ENCODE measurements at places on chromosomes 4 and X. TPM values are rescaled to one million over a fixed set of nuclear protein-coding genes. Genes with fewer than 3 reads are reported as not detected.

Gene RTL5
- 0.17 TPM for total RNA-seq

Gene LEF1
- total RNA-seq: 175 TPM

Gene PDLIM3
- 1.5 TPM for total RNA-seq

Gene EVC
- 3.5 TPM for total RNA-seq

Gene CTAG2
- total RNA-seq: not detected

Gene DDX60
- total RNA-seq: 38.4 TPM

Gene PNMA3
- 1.3 TPM for total RNA-seq

DNA sequence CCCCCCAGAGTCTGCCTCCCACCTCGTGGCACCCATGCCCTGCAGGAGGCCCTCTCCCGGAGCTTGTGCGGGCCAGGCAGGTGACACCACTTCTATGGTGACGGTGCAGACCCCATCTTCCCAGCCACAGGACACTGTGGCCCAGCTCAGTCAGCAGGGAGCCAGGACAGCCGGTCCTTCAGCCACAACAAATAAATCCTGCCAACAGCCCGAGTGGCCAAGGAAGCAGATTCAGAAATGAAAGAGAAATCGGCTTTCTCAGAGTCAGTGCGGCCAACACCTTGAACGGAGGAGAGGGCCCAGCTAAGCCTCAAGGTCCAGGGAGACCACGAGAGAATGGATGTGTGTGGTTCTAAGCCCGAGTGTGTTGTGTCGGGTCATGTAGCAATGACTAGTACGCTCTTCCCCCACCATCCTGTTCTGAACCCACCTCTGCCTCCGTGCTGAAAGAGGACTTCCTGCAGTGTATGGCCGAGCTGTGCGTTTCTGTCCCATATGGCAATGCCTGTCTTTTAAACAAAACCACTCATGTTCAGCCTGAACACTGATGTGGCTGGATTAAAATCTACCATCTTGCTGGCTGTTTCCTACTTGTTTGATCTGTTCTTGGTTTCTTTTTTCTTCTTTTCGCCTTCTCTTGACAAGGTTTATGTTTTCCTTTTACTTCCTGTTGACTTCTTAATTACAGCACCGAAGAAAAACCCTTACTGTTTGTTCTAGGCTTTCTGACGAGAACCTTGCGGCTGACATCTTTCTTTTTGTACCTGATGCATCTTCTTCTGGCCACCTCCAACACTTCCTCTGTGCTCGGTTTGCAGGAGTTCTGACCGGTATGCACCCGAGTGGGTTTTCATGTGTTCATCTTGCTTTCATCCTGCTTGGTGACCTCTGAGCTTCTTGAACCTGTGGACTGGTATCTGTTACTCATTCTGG lies 53.1 kb downstream of the GAK start:
- H3K4me1 ChIP-seq: peaks cover 29% of the 10 kb centered on the region
- H3K4me3 ChIP-seq: peak overlapping the region; percentile 81
- H3K27me3 ChIP-seq: no peaks in the 10 kb centered on the region
- H3K36me3 ChIP-seq: peaks cover 13% of the 10 kb centered on the region
- peak overlapping the region; percentile 99 for H3K27ac ChIP-seq

- H3K36me3 ChIP-seq: no peaks in the 10 kb centered on the region
- no peak overlapping the region for H3K4me3 ChIP-seq
- no peak overlapping the region for H3K27ac ChIP-seq
- no peaks in the 10 kb centered on the region for H3K27me3 ChIP-seq
- no peaks in the 10 kb centered on the region for H3K4me1 ChIP-seq
Measured at GRCh38 chr4:61739887-61740286, 539.8 kb downstream of the ADGRL3 start.

DNA sequence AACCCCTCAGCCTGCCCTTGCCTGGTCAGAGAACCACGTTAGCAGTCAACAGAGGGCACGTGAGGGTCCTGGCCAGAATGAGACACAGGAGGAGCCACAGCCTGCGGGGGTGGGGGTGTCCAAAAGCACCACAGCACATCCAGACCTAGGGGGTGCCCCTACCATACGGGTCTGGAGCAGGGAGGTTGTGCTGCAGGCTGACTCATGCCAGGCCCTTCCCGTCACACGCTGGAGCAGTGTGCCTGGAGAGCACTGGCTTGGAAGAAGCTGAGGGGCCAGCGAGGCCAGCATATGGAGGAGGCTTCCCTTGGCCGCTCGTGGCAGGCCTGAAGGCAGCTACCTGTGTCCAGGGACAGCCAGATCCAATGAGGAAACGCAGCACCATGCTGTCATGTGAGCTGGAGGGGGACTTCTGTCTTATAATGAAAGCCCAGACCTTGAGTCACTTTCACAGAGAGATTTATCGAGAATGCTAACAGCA lies 1.5 kb upstream of the IRAK1 start:
- no peak for DNase-seq
- H3K4me3 ChIP-seq: peak overlapping the region; percentile 97
- no peaks in the 10 kb centered on the region for H3K27me3 ChIP-seq
- H3K27ac ChIP-seq: peak overlapping the region; percentile 68
- H3K36me3 ChIP-seq: no peaks in the 10 kb centered on the region
- H3K4me1 ChIP-seq: peaks cover 11% of the 10 kb centered on the region

- H3K36me3 ChIP-seq: no peaks in the 10 kb centered on the region
- no peak overlapping the region for H3K4me3 ChIP-seq
- H3K27me3 ChIP-seq: no peaks in the 10 kb centered on the region
- DNase-seq: no peak
- no peak overlapping the region for H3K27ac ChIP-seq
- no peaks in the 10 kb centered on the region for H3K4me1 ChIP-seq
Measured at GRCh38 chr4:8325291-8325973, 55.9 kb downstream of the HTRA3 start.

GRCh38 chr4:26044524-26044923 lies 130.5 kb downstream of the SMIM20 start:
- DNase-seq: no peak
- H3K4me3 ChIP-seq: no peak overlapping the region
- H3K4me1 ChIP-seq: peaks cover 9% of the 10 kb centered on the region
- H3K27me3 ChIP-seq: peaks cover 70% of the 10 kb centered on the region
- H3K36me3 ChIP-seq: no peaks in the 10 kb centered on the region
- H3K27ac ChIP-seq: no peak overlapping the region

GRCh38 chrX:46929439-46930261 lies 17.4 kb downstream of the JADE3 start:
- no peaks in the 10 kb centered on the region for H3K4me1 ChIP-seq
- no peak overlapping the region for H3K4me3 ChIP-seq

DNA sequence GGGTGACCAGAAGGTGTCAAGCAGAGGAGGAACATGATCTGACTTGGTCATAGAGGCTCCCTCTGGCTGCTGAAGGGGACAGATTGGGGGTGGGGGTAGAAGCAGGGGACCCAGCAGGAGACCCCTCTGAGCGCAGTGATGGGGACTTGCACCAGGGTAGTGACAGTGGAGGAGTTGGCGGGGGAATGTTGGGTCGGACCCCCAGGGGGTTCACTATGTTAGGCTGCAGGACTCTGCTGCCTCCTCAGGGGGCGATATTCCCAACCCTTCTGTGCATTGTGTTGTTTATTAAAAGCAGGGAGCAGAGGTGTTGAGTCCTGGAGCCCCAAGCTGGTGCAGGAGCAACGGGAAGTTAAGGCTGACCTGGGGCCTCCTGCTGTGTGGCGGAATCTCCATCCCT lies 8.8 kb downstream of the WDR13 start:
- no peak for DNase-seq
- H3K27ac ChIP-seq: no peak overlapping the region
- no peaks in the 10 kb centered on the region for H3K4me1 ChIP-seq
- no peaks in the 10 kb centered on the region for H3K27me3 ChIP-seq
- no peak overlapping the region for H3K4me3 ChIP-seq

DNA sequence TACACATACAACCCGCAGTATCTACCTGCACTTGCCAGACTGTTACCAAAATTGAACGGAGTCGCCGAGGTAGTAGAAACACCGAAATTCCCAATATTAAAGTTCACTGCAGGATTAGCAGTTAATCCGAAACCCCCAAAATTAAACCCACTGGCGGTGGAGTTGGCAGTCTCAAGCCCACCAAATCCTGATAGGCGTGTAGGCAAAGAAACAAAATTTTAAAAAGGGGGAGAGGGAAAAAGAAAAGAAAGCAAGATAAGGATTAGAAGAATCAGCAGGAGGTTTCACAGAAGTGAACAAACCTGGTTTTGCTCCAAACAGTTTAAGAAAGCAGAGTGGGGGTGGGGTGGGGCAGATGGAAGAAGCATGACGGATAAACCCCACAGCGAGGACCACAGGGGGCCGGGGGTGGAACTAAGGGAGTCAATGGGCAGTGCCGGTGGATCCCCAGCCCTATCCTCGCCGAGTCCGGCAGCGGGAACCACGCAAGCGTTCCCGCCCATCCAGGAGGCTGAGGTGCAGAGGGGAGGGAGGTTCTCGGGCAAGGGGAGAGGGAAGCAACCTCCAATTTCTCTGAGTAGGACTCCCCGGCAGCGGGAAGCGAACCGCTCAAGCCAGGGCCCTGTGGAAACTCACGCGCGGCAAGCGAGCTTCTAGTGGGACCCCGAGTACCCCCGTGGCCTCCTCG lies 599 bp downstream of the NUP54 start:
- H3K27me3 ChIP-seq: no peaks in the 10 kb centered on the region
- DNase-seq: peak; percentile 53
- peak overlapping the region; percentile 99 for H3K4me3 ChIP-seq
- H3K27ac ChIP-seq: peak overlapping the region; percentile 94
- H3K36me3 ChIP-seq: peaks cover 15% of the 10 kb centered on the region
- H3K4me1 ChIP-seq: peaks cover 29% of the 10 kb centered on the region

DNA sequence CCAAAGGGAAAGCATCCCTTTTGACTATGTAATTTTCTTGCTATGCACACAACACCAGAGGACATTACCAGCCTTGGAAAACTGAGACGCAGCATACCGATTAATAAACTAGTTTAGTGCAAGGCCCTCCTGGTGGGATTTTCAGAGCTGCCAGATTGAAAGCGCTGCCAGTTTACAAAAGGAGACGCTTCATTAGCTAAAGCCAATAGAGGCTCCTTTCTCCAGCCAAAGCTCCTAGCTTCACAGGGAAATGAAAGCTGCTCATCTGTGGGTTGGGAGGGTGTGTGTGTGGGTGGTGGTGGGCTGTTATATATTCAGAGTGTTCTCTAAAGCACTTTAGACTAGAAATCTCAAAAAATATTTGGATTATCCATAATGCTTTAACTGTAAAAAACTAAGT lies 32.4 kb downstream of the SPANXN4 start:
- H3K4me1 ChIP-seq: no peaks in the 10 kb centered on the region
- DNase-seq: no peak
- no peaks in the 10 kb centered on the region for H3K36me3 ChIP-seq
- H3K4me3 ChIP-seq: no peak overlapping the region

DNA sequence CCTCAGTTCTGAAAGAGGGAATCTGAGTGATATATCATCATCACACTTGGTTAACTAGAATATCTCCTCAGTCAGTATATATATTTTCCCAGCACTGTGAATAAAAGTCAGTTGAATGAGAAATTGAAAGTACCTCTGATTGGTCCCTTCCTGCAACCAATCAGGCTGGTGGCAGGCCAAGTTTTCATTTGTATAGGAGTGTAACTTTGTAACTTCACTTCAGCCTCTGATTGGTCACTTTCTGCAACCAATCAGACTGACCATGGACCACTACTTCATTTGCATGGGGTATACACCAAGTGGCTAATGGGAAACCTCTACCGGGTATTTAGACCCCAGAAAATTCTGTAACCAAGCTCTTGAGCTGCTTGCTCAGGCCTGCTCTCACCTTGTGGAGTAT lies 2.0 kb upstream of the PGK1 start:
- no peak overlapping the region for H3K4me3 ChIP-seq
- no peak overlapping the region for H3K27ac ChIP-seq
- H3K27me3 ChIP-seq: peaks cover 13% of the 10 kb centered on the region
- peaks cover 15% of the 10 kb centered on the region for H3K4me1 ChIP-seq
- H3K36me3 ChIP-seq: peaks cover 18% of the 10 kb centered on the region

GRCh38 chr4:4521136-4521535 lies 20.7 kb downstream of the STX18 start:
- no peak overlapping the region for H3K27ac ChIP-seq
- H3K27me3 ChIP-seq: no peaks in the 10 kb centered on the region
- H3K4me1 ChIP-seq: peaks cover 27% of the 10 kb centered on the region
- no peaks in the 10 kb centered on the region for H3K36me3 ChIP-seq

GRCh38 chrX:150766351-150767044 lies 73.3 kb downstream of the MTMR1 start:
- no peaks in the 10 kb centered on the region for H3K36me3 ChIP-seq
- no peak overlapping the region for H3K27ac ChIP-seq
- DNase-seq: no peak

- no peak overlapping the region for H3K27ac ChIP-seq
- no peak overlapping the region for H3K4me3 ChIP-seq
- DNase-seq: no peak
- no peaks in the 10 kb centered on the region for H3K4me1 ChIP-seq
Measured at GRCh38 chr4:140688711-140689598, 67.2 kb downstream of the TBC1D9 start.

GRCh38 chrX:125289920-125290319 lies 29.8 kb upstream of the TEX13C start:
- no peak overlapping the region for H3K4me3 ChIP-seq
- DNase-seq: no peak
- H3K27me3 ChIP-seq: peaks cover 5% of the 10 kb centered on the region
- H3K27ac ChIP-seq: no peak overlapping the region

- no peak for DNase-seq
- no peaks in the 10 kb centered on the region for H3K36me3 ChIP-seq
- no peaks in the 10 kb centered on the region for H3K4me1 ChIP-seq
- no peak overlapping the region for H3K4me3 ChIP-seq
- H3K27ac ChIP-seq: no peak overlapping the region
- H3K27me3 ChIP-seq: no peaks in the 10 kb centered on the region
Measured at GRCh38 chr4:181741513-181741912, 501.7 kb upstream of the TENM3 start.

GRCh38 chr4:25051534-25051933 lies 20.8 kb upstream of the LGI2 start:
- H3K4me3 ChIP-seq: no peak overlapping the region
- no peak for DNase-seq
- no peaks in the 10 kb centered on the region for H3K36me3 ChIP-seq
- H3K4me1 ChIP-seq: peaks cover 6% of the 10 kb centered on the region
- H3K27me3 ChIP-seq: no peaks in the 10 kb centered on the region
- no peak overlapping the region for H3K27ac ChIP-seq

GRCh38 chrX:123481913-123482851 lies 250.7 kb downstream of the THOC2 start:
- no peak for DNase-seq
- H3K27me3 ChIP-seq: peaks cover 21% of the 10 kb centered on the region
- H3K4me3 ChIP-seq: no peak overlapping the region
- H3K36me3 ChIP-seq: no peaks in the 10 kb centered on the region

GRCh38 chr4:101251261-101251660 lies 96.1 kb downstream of the PPP3CA start:
- DNase-seq: no peak
- peaks cover 10% of the 10 kb centered on the region for H3K4me1 ChIP-seq
- H3K27ac ChIP-seq: no peak overlapping the region
- no peaks in the 10 kb centered on the region for H3K36me3 ChIP-seq
- H3K4me3 ChIP-seq: no peak overlapping the region
- H3K27me3 ChIP-seq: no peaks in the 10 kb centered on the region

DNA sequence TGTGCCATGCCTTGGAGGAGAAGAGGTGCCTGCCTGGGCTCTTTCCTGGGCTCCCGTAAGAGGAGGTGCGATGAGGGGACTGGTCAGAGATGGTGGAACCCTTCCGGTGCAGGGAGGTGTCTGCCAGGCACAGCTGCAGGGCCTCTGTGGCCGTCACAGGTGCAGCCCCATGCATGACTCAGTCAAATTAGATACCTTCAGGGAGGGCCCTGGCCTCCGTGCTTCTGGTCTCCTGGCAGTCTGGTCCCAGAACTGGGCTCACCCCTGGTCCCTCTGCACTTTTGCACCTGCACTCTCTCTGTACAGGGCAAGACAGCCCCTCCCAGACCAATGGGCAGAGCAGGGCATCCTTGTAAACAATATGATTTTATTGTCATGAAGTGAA lies 49.9 kb upstream of the LRPAP1 start:
- H3K27ac ChIP-seq: no peak overlapping the region
- no peaks in the 10 kb centered on the region for H3K36me3 ChIP-seq
- H3K27me3 ChIP-seq: peaks cover 12% of the 10 kb centered on the region
- no peak for DNase-seq
- H3K4me3 ChIP-seq: no peak overlapping the region
- H3K4me1 ChIP-seq: no peaks in the 10 kb centered on the region

Measured in activated T-cell treated with anti-CD3 and anti-CD28 coated beads, Interleukin-2, amount 50 U/mL, for 72 hours (primary cell).